ENCODE measurements at places on chromosomes 4 and X.

- no peak for ATAC-seq
Measured at GRCh38 chr4:21986307-21986706, 37.7 kb upstream of the KCNIP4 start.

DNA sequence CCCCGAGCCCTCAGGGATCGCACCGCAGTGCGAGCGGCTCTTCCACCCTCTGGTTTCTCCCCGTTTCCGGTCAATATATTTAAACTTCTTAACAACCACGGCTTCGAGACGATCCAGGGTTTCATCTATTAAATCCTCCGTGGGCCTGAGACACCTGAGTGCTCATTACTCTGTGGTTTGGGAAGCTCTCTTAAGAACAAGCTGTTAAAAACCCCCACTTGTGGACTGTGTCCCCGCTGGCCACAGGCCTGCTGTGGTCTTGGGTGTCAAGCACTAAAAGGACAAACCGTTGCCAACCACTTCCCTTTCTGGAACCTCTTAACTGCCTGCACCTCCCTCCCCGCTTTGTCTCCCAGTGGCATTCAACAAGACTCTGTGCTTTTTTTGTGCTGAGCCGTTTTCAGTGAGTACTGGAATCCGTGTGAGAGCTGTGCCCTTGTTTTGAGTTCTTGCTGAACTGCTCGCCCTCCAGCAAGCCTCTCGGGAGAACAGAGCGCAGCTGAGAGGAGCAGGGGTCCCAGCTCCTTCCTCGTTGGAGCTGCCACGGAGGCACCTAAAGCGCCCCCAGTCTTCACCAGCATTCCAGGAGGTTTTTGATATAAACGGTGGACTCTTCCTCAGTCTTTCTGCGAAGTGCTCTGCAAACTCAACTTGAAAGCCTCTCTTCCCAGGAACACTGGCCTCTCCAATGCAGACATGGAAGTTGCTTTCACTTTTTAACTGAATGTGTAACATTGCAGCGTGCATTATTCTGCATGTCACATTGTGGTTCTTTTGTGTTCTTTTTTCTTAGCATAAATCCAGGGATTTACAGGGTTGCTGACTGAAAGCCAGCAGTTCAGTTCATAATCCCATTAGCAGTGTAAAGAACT lies 691 bp upstream of the IGFBP7 start:
- ATAC-seq = peak; percentile 34

DNA sequence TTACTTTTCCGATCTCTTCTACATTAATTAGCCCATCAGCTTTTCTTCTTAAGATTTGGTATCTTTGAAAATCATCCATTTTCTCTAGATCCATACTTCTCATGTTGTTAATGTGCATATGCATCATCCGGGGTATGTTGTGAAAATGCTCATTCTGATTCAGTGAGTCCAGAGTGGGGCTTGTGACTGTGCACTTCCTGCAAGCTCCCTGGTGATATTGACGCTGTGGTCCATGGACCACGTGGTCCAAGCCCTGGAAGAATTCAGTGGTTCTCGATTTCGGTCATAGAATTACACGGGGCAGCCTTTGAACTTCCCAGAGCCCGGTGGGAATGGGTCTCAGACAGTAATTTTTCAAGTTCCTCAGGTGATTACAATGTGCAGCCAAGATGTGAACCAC lies 69.8 kb downstream of the ZFX start:
- peak; percentile 51 for ATAC-seq

DNA sequence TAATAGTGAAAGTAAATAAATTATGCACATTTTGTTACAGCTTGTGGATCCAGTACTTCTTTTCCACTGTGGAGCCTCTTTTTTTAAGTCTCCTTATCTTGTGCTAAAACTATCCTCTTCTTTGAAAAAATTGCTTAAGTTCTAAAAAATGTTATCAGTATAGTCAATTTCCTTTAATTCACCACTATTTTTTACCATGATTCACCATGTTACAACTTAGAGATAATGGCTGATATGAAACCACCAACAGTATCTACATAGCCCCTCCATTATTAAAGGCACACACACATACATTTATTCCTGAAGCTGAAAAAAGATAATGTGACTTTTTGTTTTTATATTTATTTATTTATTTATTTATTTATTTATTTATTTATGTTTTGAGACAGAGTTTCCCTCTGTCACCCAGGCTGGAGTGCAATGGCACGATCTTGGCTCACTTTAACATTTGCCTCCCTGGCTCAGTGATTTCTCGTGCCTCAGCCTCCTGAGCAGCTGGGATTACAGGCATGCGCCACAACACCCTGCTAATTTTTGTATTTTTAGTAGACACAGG lies 243.2 kb downstream of the SPOCK3 start:
- no peak for ATAC-seq

DNA sequence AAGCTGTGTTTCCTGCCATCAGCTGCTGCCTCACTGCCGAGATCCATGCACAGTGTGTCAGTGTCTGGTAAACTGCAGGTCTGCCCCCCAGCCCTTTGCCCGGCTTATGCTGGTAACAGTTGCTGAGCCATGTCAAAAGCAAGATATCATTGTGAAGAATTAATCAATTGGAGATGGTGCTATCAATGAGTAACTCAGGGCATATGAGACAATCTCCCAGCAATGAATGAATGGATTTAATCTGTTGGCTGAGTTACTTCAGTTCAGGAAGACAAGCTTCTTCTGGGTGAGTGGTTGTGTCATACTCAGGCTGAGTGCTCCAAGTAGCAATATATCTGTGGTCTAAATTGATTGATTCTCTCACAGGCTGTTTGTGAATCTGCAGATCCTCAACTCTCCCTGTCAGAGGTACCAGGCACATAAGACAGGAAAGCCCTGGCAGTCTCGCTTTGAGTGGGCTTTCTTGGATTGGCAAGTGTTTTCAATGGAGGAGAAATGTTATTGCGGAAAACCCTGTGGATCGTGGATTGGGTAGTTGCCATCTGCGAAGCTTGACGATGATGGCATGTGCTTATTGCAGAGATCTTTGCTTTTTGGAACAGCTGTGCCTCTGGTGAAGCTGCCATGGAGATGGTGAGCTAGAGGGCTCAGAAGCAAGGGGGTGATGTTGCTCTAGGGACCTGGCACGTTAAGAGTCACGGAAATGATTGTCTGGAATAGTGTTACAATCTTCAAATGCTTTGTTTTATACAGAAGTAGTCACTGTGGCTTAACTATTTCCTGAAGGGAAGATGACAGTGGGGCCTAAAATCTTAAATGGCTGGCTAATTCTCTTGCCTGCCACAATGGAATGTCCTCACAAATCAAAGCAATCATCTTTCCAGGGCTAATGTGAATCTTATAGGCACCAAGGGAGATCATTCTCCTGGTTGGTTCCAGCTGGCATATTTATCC lies 147.6 kb upstream of the TBC1D9 start:
- ATAC-seq = no peak

DNA sequence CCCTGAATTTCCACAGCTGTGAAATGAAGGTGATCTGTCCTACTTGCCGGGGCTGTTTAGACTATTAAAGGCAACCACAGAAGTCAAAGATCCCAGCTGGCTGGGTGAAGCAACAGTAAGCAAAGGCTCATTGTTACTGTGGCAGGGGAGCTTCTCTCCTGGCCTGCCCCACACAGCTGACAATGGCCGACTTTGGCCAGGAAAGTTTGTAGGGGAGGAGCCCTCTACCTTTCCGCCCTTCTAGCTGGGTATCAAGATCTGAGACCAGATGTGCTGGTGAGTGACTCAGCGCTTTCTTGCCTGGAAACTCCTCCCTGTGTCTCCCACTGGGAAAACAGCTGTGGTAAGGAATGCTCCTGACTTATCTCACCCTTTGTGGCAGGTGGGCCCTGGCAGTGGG lies 21.1 kb downstream of the RASSF6 start:
- no peak for ATAC-seq

- no peak for ATAC-seq
Measured at GRCh38 chr4:6308899-6309643, 39.4 kb downstream of the WFS1 start.

DNA sequence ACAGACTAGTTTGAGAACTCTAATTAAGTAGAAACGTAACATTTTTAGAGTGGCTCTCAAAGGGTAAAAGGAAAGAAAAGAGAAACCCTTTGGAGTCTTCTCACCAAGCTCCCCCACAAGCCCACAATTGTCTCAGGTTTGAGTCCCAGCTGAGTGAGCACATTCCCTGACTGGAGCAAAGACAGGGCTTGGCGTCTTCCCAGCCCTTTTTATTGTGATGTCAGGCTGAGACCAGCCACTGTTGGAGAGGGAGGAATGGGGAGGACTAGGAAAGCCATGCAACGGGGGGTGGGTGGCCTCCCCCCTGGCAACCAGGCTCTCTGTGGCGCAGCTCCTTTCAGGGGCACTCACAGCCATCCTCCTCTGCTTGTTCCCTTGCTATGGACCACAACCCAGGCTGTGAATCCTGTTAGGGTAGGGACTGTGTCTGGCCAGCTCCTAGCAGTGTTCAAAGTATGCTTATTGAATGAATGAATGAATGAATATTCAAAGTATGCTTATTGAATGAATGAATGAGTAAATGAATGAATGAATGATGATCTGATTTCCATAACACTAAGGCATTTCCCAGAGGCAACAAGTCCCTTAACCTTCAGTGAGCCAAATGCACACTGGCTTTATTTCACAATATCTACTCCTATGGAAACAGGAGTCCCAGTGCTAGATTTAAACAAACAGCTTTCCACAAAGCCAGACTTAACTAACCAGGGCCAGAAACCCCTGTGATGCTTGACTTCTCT lies 413.3 kb downstream of the MID1IP1 start:
- ATAC-seq = no peak

- ATAC-seq = no peak
Measured at GRCh38 chrX:20789103-20789502, 522.4 kb upstream of the RPS6KA3 start.

- peak; percentile 72 for ATAC-seq
Measured at GRCh38 chrX:39805825-39806224, 291.9 kb downstream of the BCOR start.

DNA sequence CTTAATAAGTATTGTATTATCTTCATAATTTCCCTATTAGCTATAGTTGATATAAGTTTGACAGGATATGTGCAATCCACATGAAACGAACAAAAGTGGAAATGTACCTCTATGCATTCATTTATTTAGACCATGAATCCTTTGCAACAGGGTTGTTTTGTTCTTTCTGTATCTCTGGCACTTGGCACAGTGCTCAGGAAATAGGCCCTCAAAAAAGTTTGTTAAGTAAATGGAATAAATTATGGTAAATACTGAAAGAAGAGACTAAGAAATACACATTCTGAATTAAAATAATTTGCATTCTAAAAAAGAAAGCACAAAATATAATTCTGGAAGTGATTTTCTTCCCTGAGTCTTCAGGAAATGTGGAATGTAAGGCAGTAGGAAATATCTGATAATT lies 39.3 kb downstream of the TAPT1 start:
- ATAC-seq = no peak

- no peak for ATAC-seq
Measured at GRCh38 chr4:109820563-109820962, 5.0 kb downstream of the GAR1 start.

- ATAC-seq = no peak
Measured at GRCh38 chrX:52353838-52354237, 15.0 kb upstream of the XAGE2 start.
